H1 (cell line): ENCODE measurements at places on chromosomes 6 and 20. TPM values are rescaled to one million over a fixed set of nuclear protein-coding genes. Genes with fewer than 3 reads are reported as not detected.

The RGS17 gene
- polyA plus RNA-seq, result 2.0 and 2.3 TPM in 2 replicates

The OPRM1 gene
- polyA plus RNA-seq, result not detected in 2 replicates

The RAMACL gene
- polyA plus RNA-seq, result 0.23 TPM in 1 of 2 replicates, not detected in the other

The SLA2 gene
- 0.17 and 0.18 TPM in 2 replicates for polyA plus RNA-seq

The WFDC5 gene
- polyA plus RNA-seq, result not detected in 2 replicates

The RRAGD gene
- 3.2 and 7.2 TPM in 2 replicates for polyA plus RNA-seq

The JPH2 gene
- polyA plus RNA-seq, result 0.59 and 0.83 TPM in 2 replicates

- DNase-seq, result no peak
Measured at GRCh38 chr6:54802775-54803634, 43.6 kb upstream of the FAM83B start.

- no peak for DNase-seq
Measured at GRCh38 chr20:40326784-40327183, 362.3 kb downstream of the MAFB start.

- no peak for DNase-seq
Measured at GRCh38 chr20:25150016-25150415, 45.5 kb upstream of the ENTPD6 start.

DNA sequence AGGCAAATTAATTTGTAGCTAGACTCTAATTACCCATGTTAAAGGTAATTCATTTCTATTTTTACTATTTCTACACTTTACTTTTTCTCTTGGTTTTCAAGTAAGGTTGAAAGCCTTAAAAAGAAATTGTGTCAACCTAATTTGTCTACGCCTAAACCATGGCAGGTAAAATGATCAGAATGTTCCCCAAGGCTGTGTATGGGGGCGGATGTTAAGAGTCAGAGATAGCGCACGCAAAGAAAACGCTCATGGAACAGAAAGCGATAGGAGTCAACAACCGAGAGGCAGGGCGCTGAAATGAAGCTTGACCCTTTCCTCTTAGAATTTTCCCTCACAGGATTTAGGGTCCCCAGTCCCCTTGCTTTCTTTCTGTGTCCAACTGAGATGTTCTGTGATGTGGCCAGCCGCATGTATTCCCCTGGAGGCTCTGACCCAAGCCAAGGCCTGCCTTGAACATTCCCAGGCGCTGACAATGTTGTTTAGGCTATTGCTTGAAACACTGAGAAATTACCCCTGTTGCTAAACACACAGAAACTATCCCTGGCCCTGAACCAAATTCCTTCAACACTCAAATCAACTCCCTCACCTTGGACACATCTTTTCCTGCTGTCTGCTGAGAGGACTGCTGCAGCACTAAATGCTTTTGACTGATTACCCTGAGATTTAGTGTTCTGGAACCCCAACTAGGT, 10.9 kb downstream of the PSMB1 start:
- no peak for DNase-seq

DNA sequence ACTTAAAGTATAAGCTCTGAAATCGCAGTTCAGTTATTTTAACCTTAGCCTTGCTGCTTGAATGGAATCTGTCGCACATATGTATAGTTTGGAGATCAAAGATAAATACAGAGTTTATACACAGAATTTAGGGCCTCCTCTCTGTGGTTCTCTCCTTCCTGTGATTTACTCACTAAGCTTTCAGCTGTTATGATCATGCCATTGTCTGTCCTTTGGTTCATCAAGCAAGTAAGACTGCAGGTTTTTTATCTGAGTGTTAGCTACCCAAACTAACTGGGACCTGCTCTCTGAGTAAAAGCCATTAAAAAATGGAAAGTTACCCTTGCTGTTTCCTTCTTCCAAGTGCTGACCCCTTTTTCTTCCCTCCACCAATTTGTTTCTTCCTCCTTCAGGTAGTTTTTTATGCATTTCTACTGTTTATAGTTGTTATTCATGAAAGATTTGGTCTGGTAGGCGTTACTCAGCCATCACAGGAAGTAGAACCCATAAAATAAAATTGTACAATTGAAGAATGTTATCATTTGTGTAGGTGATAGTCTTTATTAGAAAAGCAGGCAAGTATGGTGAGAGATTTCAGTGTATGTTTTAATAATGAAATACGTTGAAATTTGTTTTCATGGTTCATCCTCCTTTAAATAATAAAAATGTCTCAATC, 33.7 kb upstream of the SUMO4 start:
- no peak for DNase-seq

DNA sequence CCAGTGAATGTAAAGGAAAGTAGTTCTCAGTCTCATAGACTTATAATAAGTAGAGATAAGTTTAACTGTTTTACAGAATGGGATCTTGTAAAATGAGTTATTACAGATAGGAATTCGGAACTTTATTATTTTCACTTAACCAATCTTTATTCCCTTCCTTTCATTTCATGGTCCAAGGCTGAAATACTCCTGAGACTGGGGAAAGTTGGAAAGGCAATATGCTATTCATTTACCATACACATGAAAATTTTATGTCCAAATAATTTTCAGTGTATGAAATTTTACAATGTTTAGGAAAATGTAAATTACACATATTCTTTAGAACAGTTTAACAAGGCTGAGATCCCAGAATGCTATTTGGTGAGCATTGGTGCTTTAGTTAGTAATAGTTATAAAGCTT, 62.3 kb downstream of the HMGCLL1 start:
- DNase-seq, result no peak

GRCh38 chr20:59988141-59988540, 29.9 kb downstream of the CDH26 start:
- DNase-seq, result no peak

GRCh38 chr6:90495216-90495817, 91.6 kb downstream of the MAP3K7 start:
- DNase-seq, result no peak

DNA sequence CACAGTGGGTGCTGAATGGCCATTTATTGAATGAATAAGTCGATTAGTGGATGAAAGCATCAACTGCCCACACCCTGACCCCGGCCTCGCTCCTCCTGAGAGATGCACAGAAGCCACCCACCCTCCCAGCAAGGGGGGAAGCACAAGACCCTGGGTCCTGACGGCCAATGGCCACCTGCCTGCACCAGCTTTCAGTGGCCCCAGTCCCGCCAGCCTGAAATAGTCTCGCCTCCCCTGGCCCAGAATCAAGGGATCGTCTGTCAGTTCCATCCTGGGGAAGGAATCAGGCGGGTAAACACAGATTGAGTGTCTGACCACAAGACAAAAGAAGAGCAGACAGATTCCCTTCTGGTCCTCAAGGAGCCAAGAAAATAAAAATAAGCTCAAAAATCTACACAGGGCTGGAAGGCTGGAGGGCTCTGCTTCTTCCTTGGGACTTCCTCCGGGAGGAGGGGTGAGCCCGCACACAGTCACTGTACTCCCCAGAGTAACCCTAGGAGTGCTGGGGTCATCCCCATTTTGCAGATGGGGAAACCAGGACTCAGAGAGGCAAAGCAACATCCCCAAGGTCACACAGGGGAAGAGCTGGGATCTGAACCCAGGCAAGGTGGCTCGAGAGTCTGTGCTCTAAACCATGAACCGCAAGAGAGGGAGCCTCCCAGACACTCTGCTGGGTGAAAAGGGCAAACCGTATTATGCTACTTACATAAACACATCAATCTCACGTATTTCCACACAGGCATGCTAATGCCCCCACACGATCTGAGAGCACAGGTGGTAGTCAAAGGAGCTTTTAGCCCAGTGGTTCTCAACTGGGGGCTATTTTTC, 7.8 kb downstream of the PREX1 start:
- no peak for DNase-seq

DNA sequence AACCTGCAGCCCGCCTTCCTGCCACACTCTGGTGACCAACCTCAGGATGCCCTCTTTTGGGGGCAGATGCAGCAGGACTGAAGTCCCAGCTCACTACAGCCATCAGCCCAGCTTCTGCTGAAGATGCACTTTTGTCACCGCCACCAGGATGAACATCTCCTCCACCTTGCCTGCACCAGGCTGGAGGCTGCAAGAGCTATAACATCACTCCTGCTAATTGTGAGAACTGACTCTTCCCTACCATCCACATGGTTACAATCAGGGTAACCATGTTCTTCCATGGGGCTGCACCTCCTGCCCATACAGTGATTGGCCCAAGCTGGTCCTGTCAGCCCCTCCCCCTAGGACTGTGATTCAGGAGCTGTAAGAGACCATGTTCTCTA, 2.0 kb upstream of the ACTL10 start:
- DNase-seq, result no peak

DNA sequence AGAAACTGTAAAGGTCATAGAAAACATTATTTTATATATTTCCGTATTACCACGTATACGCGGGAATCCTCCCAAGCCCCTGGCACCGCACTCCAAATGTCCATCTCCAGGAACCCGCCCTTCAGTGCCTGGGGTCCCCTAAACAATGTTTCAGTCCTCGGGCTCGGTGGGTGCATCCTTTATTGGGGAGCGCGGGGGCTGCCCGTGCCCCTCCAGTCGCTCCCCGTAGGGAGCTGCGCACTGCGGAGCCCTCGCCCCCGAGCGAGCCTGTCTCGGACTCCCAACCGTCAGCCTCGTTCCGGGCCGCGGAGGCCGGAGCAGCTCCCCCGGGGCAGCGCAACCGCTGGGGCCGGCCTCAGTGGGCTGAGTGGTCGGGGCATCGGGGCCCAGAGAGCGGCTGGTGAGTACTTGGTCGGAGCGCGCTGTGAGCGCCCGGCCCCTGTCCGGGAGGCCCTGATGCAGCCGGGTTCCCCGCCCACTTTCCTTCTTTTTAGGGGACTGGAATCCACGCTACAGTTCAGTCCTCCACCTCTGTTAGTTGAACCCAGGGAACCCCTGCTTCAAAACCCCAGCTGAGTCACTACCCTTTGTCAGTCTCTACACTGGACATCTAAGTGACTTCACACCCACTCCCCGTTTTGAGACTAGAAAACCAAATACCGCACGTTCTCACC, at the start of gene DNAH8:
TSS of gene DNAH8 (plus strand) at position 296 of the 674 bp plus-strand sequence. CDS start 7,499 bp downstream, outside the sequence.
- DNase-seq, result no peak

DNA sequence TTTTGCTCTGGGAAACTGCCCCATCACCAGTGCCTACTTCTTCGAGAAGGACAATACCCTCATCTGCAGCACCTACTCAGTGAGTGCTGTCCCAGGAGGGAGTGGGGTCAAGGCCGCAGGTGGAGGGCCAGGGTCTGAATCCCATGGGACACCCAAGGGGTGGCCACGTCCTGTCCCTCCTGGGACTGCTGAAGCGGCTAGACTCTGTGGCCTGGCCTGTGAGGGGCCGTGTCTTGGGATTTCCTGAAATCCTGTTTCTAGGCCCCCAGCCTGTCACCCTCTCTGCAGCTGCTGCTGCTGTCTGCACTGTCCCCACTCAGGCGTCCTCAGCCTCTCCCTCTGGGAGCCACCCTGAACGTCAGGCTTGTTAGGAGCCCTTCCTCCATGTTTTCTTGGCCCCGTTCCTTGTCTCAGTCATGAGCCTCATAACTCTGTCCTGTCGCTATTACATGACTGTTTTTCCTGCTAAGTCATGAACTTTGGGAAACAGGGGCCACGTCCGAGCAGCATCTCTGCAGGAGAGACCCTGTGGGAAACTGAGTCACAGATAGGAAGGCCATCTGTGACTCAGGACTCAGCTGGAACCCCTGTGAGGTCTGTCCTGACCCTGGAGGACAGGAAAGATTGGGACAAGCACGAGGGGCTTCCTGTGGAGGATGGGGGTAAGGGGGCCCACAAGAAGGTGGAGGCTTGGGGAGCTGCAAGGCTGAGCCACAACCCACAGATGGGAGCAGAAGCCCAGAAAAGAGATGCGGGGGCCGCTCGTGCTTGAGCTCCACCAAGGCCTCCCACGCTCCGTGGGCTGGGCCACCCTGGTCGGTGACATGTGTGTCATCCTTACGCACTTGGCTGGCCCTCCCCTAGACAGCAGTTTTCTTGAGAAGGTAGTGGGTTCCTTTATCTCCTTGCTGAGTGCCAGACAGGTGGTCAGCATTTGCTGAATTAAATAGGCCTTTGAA, 49.9 kb downstream of the EFCAB8 start:
- no peak for DNase-seq

DNA sequence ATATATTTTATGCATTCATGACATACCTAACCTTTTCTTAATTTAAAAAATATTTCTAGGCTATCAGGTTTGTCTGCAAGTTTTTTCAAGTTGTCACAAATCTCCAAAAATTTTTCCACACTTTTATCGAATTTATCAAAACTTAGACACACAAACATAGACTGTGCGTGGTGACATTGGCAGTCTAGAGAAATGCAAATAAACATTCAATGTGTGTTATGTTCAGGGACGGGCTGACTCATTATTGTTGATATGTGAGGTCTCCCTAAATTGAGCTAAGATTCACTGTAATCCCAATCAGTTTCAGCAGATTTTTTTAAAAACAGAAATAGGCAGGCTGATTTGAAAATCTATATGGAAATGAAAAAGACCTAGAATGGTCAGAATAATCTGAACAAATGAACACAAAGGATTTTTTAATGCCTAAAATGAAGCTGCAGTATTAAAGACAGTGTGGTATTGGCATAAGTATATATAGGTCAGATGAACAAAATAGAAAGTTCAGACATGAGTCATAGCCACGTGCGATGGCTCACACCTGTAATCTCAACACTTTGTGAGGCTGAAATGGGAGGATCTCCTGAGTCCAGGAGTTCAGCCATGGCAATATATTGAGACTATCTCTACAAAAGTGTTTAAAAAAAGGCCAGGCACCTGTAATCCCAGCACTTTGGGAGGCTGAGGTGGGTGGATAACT, 19.2 kb downstream of the BLTP3A start:
- no peak for DNase-seq
